Astrocyte (in vitro differentiated cells and primary cell): ENCODE measurements at places on chromosomes 7 and 10.

DNA sequence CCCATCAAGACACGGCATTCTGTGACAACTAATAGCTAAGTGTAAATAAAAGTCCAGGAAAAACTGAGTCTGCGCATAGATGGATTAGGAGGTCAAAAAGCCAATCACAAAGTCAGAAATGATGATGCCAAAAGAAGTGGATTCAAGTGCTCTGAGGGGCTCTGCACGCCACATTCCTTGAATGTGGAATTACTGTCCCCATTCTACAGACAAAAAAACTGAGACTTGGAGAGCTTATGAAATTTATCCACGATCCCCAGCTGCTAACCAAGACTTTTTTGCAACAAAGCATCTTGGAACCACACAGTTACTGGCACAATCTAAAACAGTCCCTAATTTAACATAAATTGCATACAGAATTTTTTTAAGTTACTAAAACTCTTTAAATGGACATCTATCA lies 49.6 kb upstream of the SLIT1 start:
- DNase-seq, result no peak

- DNase-seq, result peak; percentile 20
Observed at GRCh38 chr10:72375173-72375572, 20.5 kb upstream of the DNAJB12 start.

GRCh38 chr7:146660839-146661238 lies 544.2 kb downstream of the CNTNAP2 start:
- no peak for DNase-seq

GRCh38 chr10:93071674-93072224 lies 1.9 kb upstream of the CYP26A1 start:
- DNase-seq, result no peak

GRCh38 chr7:111741811-111742240 lies 179.5 kb upstream of the IMMP2L start:
- DNase-seq, result peak; percentile 47

DNA sequence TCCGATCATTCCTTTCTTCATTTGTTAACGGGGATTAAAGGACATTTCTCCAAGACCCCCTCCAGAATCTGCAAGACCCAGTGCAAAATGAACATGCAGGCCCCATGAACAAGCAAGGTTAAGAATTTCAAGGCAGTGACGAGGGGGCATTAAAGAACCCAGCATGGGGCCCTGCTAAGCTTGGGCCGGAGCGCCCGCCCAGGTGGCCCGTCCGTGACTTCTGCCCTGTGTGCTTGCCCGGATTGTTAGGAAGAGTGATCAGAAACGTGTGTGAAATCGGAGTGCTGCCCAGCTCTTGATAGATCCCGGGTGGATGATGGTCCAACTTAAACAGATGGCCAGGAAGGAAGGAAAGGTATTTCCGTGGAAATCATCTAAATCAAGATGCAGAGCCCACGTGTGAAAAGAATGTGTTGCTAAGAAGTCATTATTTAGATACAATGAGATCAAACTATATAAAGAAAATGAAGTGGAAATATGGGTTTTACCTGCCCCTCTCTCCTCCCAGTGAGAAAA lies 213.6 kb downstream of the KLF6 start:
- no peak for DNase-seq

GRCh38 chr10:107340326-107340725 lies 175.8 kb upstream of the SORCS1 start:
- DNase-seq, result no peak

GRCh38 chr10:126177417-126178030 lies 210.8 kb downstream of the ADAM12 start:
- DNase-seq, result peak; percentile 68

DNA sequence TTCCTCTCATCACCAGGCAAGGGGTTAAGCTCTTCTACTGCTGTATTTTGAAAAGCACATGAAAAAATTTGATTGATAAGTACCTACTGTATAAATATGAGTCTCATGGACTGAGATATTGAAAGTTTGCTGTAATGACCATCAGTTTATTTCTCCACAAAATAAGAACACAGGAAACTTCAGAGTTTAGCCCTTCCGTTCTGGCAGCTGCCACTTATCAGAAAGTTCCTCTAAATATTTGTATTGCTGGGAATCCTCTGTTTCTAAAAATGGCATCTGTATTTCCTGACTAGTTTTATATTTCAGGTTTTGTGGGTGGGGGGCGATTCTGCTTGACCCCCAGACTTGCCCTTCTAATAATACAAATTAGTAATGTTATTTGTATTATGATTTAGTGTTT lies 92.0 kb downstream of the LYZL2 start:
- no peak for DNase-seq

DNA sequence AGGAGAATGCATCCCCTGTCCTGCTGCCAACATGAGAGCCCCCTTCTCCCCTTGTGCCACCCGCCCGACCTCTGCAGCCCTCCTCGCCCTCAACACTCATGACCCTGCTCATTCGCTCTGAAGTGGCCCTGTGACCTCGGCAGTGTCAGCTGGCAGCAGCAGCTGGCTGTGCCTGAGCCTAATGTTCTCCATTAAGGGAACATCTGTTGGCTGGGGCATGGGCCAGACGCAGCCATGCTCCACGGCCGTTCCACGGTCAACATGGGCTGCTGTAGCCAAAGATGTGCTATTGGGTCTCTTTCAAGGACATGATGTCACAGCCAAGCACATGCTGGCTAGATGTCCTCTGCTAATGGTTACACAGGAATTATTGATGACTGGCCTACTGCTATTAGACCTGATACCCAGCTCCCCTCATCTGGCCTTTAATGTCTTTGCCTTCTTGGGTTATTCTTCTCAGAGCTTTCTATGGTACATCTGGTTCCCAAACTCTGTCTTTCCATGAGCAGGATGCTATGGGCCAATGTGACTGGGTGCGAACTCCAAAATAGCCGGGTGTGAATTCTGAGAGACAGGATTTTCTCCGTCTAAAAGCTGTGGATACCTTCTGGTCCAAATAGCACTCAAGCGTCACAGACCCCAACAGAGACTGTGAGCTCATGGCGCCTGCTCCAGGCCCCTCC lies 22.4 kb downstream of the ADCYAP1R1 start:
- DNase-seq, result no peak

DNA sequence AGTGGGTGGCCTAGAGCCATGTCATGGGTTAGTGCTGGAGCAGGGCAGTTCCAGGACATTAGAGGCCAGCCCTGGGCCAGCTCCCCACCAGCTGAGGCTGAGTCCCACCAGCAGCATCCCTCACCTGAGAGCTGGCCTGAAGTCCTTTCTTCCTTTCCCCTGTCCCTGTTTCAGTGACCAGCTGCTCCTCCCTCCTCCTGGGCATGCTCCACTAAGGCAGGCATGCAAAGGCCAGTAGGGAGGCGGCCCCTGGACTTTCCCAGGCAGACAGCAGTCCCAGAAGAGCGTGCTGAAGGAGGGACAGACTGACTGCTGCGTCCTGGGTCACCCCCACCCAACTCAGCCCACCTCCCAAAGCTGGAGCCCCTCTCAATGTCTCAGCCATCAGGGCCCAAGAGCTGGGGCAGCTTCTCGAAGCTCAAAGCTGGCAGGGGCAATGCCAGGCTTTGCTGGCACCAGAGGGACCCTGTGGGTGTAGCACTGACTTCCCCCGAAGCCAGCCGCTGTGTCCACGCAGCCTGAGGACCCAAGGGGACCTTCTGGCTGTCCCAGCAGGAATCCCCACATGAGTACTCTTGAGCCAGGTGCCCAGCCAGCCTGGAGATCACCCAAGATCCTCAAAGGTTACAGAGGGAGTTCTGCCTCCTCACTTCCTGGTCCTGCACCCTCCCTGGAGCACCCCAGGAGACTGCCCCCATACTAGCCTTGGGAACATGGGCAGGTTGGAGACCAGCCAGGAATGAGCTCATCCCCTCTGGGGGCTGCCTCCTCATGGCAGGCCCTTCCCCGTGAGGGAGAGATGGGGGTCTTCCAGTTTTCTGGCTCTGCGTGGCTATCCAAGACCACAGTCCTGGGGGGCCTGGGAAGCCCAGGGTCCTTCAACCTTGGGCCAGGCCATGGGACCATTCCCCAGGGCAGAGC lies 35.2 kb upstream of the RET start:
- DNase-seq, result no peak

GRCh38 chr7:129468547-129468946 lies 33.8 kb upstream of the SMKR1 start:
- no peak for DNase-seq

- no peak for DNase-seq
Observed at GRCh38 chr10:123991611-123992570, 100.3 kb upstream of the CPXM2 start.

- DNase-seq, result no peak
Observed at GRCh38 chr7:24874791-24875190, 105.2 kb downstream of the OSBPL3 start.

DNA sequence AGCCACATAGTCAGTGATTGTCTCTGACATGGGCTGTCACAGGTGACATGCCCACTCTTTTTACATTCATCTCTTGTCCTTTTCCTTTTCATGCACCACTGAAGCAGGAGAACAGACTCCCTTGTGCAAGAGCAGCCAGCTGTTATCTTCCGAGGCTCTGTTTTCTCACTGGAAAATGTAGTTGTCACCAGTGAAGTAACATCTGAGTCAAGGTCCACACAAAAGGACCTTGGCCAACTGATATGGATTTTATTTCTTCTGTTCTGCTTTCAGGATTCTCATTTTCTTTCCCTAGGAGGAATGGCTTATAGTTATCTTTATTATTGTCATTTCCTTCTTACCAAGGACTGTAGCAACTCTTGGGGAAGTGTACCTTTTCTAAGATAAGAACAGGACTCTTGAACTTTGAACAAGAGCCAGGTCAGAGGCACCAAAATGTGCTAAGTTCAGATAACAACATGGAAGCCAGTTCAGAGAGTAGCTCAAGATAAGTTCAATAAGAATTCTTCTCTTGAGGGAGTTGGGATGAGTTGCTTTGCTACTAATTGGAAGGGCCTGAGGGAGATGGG lies 22.7 kb downstream of the AVPI1 start:
- no peak for DNase-seq

- DNase-seq, result no peak
Observed at GRCh38 chr10:110723224-110723891, 79.2 kb downstream of the RBM20 start.

DNA sequence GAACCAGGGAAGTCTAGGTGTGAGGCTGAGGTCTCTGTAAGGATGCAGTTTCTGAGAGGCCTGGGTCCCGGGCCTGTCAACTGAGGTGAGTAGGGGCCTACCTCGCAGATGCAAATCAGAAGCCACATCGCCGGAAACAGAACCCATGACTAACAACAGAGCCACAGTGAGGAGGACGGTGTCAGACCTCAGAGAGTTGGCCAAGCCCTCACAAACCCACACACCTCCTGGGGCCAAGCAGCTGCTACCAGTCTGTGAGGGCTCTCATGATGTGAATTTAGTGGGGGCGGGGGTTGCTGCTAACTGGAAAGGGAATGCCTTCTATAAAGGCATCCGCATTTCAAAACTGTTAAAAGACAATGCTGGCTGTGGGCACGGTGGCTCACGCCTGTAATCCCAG lies 103.0 kb downstream of the COBL start:
- no peak for DNase-seq

DNA sequence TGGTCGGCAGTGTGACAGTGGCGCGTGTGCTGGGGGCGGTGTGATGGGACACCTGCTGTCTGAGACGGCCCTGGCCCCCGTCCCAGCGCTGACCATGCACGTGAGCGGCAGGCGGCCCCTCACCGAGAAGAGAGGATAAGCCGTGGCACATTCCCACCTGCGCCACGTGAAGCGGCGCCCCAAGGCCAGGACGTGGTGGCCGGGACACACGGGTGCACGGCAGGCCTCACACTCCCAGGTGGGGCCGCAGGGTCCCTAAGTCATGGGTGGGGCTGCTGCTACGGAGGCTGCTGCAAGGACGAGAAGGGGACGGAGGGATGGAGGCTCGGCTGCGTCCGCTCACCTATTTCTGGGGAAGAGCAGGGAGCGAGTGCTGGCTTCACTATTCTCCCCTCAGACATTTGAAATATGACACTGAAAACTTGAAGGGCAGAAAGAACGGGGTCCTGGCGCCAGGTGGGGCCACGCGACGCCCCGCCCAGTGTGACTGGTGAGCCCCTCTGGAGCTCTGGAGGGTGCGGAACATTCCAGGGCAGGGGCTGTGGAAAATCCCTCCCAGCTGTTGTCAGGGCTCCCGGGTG lies 7.5 kb downstream of the CYP2W1 start:
- DNase-seq, result no peak

DNA sequence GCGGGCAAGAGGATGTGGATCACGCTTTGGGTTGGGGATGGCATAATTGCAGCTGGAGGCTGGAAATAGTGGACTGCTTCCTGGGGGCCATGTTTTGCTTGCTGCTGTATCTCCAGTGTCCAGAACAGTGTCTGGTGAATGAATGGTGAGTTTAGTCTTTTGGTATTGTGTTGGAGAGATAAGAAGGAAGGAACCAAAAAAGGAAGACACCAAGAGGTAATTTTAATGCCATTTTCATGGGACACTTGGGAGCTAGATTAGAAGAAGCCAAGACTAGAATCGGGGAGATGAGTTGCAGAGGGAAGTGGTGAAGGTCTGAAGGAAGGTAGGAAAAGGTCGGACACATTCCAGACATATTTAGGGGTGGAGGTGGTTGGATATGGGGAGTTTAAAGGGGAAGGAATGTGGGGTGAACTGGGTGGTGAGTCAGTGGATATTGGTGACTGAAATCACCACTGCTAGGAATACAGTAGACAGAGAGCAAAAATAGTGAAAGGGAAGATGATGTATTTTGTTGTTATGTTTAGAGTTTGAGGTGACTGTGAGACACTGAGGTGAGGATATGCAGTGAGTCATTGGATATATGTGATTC lies 76.7 kb downstream of the CCNY start:
- DNase-seq, result peak; percentile 85

- no peak for DNase-seq
Observed at GRCh38 chr10:113369365-113369694, 183.5 kb upstream of the HABP2 start.

- no peak for DNase-seq
Observed at GRCh38 chr7:11480143-11480542, 351.9 kb downstream of the THSD7A start.

GRCh38 chr10:46022978-46023702 lies 7.3 kb downstream of the NCOA4 start:
- peak; percentile 90 for DNase-seq

- no peak for DNase-seq
Observed at GRCh38 chr7:34153656-34154270, 248.4 kb downstream of the BMPER start.

DNA sequence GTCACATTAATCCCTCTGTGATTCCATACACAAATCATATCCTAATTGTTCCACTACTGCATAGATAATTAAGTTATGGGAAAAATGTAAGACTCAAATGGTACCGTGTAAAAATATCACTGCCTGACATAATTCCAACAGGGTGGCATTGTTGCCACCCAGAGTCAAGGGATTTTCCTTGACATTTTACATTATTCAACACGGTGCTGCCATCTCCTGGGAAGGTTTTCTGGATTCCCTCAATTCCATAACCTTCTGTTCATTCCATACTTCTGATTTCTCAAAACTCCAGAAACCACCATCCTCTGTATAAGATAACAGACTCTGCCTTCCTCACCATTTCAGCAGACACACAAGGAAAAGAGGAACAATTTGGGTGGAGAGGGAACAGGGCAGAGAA lies 495.9 kb downstream of the XPNPEP1 start:
- peak; percentile 17 for DNase-seq

DNA sequence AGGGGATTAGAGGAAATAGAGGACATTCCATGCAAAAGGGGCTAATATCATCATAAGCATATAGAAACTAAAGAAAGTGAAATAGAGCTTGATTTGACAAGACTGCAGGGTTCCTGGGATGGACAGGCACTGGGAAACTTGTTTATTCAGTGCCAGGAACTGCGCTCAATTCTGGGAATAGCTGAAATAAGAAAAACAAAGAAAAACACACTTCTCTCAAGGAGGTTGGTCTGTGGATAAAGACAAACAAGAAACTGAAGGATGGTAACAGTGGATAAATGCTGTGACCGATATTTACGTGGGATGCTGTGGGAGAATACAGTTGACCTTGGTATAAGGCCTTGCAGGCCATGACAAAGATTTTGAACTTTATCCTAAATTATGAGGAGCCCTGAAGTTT lies 40.9 kb upstream of the ANLN start:
- no peak for DNase-seq
